ENCODE measurements at places on chromosomes 6 and 20.

GRCh38 chr20:24868959-24869358 lies 80.1 kb upstream of the CST7 start:
- DNase-seq = no peak

DNA sequence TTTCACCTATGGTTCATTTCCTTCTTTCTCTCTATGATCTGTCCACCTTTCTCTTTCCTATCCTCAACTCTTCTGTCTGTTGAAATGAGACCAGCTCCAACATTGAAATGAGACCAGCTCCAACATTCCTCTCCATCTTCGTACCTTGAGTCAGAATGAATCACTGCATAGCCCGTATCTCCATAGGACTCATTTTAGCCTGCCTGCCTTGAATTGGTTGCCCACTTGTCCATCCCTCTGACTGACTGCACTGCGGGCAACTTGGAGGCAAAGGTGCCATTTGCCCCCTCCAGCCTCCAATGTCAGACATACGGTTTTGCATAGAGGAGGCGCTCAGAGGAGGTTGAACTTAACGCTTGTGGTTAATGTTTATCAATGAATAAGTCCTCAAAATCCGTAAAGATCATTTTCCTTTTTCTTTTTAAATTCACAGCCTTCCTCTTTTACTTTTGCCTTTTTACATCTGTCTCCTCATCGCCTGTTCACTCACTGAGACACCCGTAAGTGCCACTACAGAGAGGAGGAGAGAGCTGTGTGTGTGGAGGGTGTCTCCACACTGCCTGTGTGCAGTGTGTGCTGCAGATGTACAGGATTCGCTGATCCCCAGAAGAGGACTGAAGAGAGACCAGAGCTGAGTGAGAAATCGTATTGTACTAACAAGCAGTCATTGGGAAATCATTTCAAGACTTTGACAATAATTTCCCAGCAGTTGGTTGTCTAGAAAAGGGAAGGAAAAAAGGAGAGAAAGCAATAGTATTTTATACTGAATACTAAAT lies 579.6 kb upstream of the MAP3K7 start:
- DNase-seq = no peak

GRCh38 chr6:156963712-156964700 lies 186.8 kb downstream of the ARID1B start:
- no peak for DNase-seq

DNA sequence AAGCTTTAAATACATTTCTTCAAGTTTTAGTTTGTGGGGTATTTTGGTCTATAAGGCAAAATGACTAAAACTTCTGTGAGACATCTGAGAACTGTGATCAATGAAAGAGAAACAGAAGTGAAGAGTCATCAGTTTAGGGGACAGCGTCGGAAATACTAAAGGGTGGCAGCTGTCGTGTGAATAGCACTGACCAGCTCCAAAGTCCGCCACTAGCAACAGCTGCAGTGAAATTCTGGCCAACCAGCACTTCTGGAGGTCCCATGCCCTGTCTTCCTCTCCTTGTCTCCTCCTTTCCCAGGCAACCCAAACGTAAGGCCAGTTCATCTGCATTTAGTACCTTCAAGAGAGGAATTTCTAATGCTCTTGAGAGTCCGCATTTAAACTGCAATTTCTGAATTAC lies 87.5 kb downstream of the DACT2 start:
- no peak for DNase-seq

DNA sequence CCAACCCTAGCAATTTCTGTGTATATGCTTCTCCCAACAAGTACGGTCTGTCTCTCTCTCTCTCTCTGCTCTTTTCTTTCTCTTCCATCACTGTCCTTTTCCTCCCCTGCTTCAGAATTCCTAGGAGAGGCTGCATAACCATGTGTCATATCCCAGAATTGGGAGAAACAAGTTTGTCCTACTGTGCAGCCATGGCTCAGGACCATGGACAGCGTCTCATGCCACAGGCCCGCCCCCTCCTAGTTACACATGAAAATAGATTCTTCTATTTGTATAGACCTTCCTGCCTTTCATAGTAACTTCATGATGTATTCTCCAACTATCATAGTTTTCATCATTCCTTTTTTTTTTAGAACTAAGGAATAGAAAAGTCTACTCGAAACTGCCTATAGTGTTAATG lies 98.0 kb downstream of the FNDC1 start:
- no peak for DNase-seq

DNA sequence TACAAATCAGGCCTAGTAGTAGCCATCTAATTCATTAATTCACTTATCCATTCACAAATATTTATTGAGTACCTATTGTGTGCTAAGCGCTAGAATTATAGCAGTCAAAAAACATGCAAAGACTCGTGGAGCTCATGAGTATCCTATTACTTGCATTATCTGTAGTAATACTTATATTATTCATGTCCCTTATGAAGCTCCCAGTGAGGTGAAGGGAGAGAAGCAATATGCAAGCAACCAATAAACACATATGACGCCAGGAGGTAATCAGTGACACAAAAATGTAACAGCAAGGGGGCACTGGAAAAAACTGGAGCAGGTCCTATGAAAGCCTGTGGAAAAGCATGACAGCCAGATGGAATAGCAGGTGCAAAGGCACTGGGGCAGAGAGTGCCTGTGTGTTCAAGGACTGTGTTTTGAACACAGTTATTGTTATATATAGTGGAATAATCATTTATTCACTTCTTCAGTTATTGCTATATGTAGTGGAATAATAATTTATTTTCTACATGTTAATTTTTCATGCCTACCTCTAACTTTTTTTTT lies 109.5 kb downstream of the KIF13A start:
- no peak for DNase-seq

DNA sequence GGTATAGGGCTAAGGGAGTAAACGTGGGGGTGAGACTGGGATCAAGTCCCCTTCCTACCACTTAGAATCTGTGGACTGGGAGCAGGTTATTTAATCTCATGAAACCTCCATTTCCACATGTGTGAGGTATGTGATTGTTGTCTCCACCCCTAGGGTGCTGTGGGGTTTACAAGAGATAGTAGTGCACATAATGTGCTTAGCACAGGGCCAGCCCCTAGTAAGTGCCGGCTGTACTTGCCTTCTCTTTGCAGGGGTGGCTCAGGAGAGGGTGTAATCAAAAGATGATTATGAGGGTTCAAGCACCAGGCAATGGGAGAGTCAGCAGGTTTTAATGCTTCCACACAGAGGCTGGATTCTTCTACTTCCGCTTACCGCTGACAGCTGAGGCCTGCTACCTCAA lies 6.9 kb downstream of the NT5E start:
- DNase-seq = no peak

GRCh38 chr6:69285054-69285453 lies 511.8 kb downstream of the LMBRD1 start:
- DNase-seq = no peak

DNA sequence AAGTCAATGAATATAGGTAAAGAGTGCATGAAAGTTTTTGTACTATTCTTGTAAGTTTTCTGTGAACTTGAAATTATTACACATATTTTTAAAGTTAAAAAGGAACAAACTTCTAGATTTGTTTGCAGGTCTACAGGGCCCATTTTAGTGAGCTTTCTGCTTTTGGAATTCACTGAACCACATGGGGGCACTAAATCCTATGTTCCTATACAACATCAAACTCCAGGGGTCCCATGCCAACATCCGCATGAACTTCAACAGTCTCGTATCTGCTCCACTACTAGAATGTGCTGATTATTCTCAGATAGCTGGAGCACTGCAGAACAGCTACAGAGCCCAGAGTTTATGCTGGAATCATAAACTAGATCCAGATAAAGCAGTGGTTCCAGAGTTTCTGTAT lies 347.9 kb upstream of the SPTLC3 start:
- DNase-seq = no peak

GRCh38 chr20:46802722-46803121 lies 91.9 kb upstream of the EYA2 start:
- DNase-seq = no peak

GRCh38 chr6:46772762-46773161 lies 20.4 kb upstream of the MEP1A start:
- no peak for DNase-seq

GRCh38 chr6:44672086-44672485 lies 284.6 kb downstream of the CDC5L start:
- DNase-seq = no peak

DNA sequence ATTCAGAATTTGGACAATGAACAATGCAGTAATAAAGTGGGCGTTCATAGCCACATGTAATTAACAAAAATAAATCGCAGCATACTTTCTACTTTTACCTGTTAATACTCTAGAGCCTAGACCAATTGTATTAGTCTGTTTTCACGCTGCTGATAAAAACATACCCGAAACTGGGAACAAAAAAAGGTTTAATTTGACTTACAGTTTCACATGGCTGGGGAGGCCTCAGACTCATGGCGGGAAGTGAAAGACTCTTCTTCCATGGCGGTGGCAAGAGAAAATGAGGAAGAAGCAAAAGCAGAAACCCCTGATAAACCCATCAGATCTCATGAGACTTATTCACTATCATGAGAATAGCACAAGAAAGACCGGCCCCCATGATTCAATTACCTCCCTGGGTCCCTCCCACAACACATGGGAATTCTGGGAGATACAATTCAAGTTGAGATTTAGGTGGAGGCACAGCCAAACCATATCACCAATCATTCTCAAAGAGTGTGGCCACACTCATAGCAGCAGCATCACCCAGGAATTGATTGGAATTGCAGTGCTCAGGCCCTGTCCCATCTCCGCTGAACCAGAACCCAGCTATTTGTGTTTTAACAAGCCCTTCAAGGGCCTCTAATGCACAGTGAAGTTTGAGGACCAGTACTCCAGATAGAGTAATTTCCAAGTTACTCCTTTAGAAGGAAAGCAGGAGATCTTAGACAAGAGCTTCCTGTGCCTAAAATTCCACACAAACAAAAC lies 650.0 kb downstream of the KIF16B start:
- no peak for DNase-seq

DNA sequence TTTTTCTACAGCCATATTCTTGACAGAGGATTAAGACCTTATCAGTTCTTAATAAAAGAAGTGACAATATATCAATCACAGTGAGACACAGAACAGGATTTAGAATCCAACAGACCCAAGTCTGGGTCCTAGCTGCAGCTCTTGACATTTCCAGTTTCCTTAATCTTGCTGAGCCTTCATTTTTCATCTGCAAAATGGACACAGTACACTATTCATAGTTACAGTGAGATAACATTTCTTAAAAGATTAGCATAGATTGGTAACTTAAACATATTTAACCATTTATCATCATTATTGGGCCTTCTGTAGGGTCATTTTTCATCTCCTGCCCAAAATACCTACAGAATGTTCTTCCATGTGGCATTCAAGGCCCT lies 45.6 kb downstream of the FKBP5 start:
- no peak for DNase-seq

DNA sequence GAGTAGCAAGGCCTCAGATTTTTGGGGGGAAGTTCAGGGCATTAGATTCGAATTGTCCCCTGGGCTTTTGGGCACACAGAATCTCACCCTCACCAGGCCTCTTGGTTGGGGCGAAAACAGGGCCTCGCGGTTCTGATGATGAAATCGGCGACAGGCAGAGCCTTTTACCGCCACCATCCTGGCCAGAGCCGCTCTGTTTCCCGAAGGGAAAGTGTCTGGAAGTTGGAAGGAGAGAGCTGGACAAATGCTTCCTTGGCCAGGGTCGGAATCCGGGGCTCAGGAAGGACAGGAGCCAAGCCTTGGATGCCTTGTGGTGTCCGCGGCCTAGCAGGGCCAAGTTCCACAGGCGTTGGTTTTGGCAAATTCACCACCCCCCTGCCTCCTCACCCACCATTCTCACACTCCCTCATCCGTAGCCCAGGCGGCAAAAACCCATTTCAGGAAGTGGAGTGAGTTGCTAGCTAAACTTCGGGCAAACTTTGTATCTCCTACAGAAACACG lies 3.5 kb upstream of the TFAP2A start:
- DNase-seq = no peak

GRCh38 chr6:157823001-157823527 lies at the start of gene SNX9:
Gene SNX9 (plus strand): TSS chr6:157823246. CDS start chr6:157823435, 189 bp downstream.
- peak; percentile 62 for DNase-seq

DNA sequence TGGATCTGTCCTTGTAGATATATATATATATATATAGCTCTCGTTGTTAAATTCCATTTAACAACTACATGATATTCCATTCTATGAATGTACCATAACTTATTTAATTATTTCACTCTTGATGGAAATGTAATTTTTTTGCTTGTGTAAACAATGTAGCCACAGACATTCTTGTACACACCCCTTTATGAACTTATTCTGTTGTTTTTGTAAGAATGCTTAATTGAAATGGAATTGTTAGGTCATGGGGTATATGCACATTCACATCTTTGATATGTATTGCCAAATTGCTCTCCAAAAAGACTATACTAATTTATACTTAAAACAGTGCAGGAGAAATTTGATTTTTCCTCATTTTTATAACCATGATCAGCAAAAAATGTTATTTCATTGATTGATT lies 67.2 kb downstream of the MAP3K4 start:
- DNase-seq = no peak

DNA sequence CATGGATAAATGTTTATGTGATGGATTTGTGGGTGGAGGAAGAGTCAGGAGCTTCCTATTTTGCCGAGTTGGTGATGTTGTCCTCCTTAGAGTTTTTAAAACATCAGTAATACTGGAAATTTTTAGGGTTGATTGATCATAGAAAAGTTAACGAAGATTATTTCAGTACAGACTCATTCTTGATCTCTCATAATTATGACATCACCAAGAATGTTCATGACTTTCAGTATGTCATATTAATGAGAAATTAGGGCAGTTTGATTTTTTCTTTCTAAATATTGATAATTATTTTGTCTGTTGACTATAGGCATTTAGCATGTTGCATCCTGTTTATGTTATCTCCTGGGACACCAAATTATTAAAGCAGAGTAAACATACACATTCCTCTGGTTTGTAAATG lies 512.2 kb downstream of the CD109 start:
- DNase-seq = no peak

DNA sequence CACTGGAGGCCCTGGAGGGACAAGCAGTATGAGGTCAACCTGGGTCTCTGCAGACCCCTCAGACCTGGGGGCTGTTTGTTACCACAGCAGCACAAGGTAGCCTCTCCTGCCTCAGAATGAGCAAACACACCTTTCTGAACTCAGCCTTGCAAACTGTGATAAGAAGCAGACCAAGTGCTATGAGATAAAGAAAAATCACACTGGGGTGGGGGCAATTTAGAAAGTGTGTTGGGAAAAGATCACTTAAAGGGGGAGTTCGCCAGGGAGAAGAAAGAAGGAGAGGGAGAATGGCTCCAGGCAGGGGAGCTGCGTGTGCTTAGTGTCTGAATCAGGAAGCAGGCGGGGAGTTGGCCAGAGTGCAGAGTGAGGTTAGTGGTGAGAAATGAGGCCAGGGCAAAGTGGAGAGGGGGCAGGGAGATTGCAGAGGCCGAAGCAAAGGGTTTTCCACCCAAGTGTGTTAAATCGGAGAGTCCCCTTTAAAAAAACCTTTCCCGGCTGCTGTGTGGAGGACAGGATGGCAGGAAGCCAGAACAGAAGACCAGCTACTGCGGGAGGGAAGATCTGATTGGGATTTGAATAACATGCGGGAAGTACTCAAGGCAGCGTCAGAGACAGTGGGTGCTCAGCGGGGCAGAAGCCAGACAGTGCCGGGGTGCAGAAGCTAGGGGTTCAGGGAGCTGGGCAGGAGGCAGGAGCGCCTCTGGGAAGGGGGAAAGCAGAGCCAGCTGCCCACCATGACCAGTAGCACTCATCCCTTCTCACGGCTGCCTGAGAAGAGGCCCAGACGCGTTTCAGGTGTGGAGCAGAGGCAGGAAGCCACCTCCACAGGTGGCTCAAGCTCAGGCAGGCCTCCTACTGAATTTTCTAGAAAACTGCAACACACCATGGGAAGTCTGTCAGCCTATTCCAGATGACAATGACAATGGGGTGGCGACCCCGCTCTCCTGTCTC lies 9.0 kb downstream of the ADA start:
- DNase-seq = peak; percentile 17

- DNase-seq = no peak
These were observed 150.2 kb downstream of the CDH26 start for GRCh38 chr20:60108397-60108796.
